ENCODE measurements at places on chromosomes 2 and 18. TPM values are rescaled to one million over a fixed set of nuclear protein-coding genes. Genes with fewer than 3 reads are reported as not detected.

DNA sequence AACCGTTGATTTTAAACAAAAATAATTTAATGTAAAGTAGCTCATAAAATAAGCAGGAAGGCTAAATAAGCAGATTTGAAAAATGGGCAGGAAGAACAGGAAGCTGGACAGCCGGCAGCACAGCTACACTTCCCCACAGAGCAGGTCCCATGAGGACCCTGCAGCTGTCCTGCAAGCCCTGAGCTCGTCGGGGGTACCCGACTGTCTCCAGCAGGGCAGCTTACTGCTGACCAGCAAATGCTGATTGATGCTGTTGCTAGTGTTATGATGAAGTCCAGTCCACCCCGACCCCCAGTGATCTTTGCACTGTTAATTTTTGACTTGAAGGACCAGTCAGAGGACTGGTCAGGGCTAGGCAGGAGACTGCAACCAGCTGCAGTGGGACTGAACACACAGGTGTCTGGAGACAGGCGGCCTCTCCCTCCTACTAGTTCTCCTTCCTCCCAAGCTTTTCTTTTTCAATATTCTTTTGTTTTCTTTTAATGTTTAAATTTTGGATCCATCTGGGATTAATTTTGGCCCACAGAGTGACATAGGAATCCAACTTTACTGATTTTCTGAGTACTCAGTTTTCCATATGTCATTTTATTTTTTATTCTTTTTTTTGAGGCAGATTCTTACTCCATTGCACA lies 27.7 kb downstream of the POLE4 start:
- no peak for DNase-seq

- DNase-seq = no peak
Observed at GRCh38 chr2:172426635-172427255, 641 bp upstream of the ITGA6 start.

- peak; percentile 42 for DNase-seq
Observed at GRCh38 chr2:174334781-174335251, at the start of gene SP9. TSS of gene SP9 (plus strand) at chr2:174334954. CDS start at chr2:174335093, 139 bp downstream.

GRCh38 chr2:204040016-204040415 lies 103.5 kb downstream of the ICOS start:
- no peak for DNase-seq

DNA sequence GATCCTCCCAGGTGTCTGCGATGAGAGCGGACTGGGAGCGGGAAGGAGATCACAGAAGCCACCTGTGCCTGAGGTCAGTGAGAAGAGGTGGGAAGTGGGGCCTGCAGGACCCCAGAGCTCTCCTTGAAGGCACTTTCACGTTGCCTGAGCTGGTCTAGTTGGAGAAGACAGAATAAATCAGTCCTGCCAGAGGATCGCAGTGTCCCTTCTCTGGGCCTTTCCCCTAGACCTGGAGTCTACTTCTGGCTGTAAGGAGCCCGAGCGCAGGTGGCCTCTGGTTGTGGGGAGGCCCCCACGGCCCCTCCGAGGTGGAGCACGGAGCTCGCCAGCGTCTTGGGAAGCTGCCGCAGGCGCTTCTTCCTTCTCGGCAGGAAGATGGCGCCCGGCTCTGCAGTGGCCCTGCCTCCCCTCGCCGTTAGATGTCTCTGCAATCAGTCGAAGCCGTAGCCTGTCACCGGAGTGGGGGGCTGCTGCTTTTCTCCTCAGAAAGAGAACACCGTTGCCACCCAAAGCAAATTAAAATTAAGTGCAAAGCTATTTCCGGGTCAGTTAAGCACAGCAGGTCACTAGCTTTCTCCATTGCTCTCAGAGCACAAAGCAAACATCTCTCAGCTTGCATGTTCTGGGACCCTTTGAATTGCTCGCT lies 212.0 kb upstream of the MYT1L start:
- no peak for DNase-seq

GRCh38 chr2:187500585-187501359 lies 52.7 kb upstream of the CALCRL start:
- DNase-seq = no peak

GRCh38 chr2:166766220-166766619 lies 122.1 kb upstream of the XIRP2 start:
- DNase-seq = no peak

GRCh38 chr2:86239326-86239725 lies 40.1 kb downstream of the MRPL35 start:
- DNase-seq = no peak

DNA sequence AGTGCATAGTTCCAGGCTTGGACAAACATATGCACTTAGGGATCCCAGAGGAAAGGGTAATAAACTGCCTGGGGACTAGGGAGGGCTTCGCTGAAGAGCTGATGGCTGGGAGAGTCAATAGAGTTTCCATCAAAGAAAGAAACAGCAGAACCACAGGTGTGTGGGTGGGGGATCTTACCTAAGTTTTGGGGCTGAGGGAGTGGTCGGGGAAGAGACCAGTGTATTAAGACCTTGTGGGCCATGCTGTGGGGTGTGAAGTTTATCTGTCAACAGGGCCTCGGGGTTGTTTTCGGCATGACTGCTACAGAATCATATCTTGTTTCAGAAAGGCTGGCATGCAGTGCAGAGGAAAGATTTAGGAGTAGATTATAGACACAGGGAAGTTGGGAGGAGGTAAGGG lies 31.2 kb upstream of the GTF2A1L start:
- no peak for DNase-seq

DNA sequence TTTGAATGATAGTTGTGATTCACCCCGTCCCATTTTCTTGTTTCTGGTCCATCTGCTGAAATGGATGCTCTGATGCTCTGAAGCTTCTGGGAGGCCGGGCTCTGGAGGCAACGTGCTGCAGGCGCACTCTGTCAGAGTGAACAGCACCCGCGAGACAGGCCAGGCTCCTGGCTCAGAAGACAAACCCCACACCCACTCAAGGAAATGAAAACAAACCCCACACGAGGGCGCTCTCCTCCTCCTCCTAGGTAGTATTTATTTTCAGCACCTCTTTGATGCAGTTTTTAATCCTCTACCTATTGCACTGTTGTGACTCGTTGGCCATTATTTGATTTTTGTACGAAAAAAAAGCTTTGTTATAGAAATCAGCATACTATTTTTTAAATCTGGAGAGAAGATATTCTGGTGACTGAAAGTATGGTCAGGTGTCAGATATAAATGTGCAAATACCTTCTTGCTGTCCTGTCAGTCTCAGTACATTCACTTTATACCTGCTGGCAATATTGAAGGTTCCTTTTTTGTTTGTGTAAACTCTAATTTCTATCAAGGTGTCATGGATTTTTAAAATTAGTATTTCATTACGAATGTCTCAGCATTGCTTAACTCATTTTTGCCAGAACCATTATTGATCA lies 10.3 kb upstream of the CHST10 start:
- peak; percentile 77 for DNase-seq

GRCh38 chr2:232365621-232366321 lies 12.8 kb upstream of the ALPP start:
- peak; percentile 54 for DNase-seq

DNA sequence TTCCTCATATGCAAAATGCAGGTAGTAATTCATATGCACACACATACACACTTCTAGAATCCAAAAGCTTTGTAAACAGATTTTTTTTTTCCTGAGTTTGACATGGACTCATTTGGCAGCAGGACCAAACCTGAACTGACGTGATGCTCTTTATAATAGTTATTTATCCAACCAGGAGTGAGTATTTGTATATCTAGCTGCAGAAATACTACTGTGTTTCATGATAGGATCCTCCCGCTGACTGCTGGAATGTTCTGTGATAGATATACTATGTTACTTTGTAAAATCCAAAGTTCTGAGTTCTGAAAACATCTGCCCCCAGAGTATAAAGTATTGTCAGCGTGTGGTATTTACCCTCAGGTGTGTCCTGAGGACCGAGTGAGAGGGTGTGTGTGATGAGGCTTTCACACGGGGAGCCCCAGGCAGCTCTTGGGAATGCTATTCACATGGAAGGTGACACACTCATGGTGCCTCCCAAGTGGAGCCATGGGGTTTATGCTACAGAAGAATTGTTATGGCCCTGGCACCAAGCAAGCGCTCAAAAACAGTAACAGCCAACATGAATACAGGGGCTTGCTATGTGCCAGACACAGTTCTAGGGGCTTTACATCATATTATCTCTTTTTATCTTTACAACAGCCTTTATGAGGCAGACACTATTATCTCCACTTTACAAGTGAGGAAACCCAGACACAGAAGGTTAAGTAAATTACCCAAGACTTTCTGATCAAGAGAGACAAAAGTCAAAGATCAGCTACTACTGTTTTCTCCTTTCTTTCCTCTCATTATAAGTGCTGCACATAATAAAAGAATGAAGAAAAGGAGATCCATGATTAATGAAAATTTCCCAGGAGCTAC lies 16.7 kb upstream of the TXNDC2 start:
- no peak for DNase-seq

- no peak for DNase-seq
Observed at GRCh38 chr2:121187351-121187981, 97.5 kb downstream of the TFCP2L1 start.

GRCh38 chr2:8587251-8587791 lies 94.5 kb upstream of the ID2 start:
- no peak for DNase-seq

- peak; percentile 35 for DNase-seq
Observed at GRCh38 chr2:1728821-1729220, 15.5 kb downstream of the PXDN start.

GRCh38 chr18:49021433-49022129 lies 70.8 kb upstream of the SMAD7 start:
- DNase-seq = peak; percentile 80

DNA sequence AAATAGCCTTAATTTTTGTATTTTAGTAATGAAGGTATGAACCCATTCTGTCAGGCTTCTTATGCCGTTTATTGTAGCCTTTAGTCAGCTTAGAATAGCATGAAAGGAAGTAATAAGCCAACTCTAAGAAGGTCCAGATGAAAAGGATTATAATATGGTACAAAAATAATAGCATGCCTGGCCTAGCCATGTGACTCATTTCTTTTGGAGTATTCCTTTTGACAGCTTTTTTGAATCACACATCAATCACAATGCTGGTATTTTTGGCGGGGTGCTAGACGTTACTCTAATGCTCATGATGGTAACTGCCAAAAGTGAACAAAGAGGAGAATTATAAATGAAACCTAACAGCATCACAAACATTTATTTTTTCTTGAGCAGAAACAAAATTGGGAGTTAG lies 19.9 kb downstream of the FMNL2 start:
- DNase-seq = no peak

GRCh38 chr2:196131949-196132925 lies 39.1 kb downstream of the STK17B start:
- DNase-seq = peak; percentile 72

GRCh38 chr2:26000561-26001082 lies 18.3 kb upstream of the KIF3C start:
- no peak for DNase-seq

DNA sequence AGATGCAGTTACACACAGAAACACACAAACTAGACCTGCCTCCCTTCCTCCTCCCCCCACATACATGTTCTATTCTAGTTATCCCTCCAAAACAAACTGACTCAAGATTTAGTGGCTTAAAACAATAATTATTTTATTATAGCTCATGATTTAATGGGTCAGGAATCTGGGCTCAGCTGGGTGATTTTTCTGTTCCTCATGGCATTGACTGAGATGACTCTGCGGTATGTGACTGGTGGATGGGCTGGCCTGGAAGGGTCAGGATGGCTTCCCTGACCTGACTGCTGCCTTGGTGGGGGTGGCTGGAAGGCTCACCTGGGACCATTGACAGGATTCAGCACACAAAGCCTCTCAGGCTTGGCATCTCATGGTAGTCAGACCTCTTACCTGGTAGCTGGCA lies 33.7 kb upstream of the NTSR2 start:
- DNase-seq = no peak

DNA sequence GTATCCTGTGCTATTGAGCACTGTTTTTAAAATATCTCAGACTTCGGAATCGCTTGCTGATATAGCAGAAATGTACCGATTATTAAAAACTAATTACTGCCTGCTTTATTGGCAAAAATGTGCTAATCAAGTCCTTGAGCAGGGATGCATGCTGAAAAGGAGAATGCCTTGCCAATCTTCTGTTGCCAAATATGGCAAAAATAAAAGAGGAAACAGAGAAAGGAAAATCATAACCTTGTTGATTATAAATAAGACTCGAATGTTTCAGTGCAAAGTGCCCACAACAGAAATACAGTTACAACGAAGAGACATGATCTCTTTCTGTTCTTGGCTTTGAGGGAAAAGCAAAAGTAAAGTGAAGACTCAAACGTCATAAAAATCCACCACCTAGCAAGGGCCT lies 248.5 kb downstream of the TMEM182 start:
- no peak for DNase-seq

DNA sequence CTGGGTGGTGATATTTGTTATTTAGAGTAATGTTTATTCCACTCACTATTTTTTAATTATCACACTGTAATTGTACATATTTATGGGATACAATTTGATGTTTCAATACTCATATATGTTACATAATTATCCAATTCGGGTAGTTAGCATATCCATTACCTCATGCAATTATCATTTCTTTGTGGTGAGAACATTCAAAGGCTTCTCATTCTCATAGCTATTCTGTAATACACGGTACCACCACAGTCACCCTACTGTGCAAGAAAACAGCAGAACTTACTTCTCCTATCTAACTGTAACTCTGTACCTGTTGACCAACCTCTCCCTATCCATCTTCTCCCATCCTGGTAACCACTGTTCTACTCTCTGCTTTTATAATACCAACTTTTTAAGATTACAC lies 4.6 kb downstream of the TBC1D8 start:
- no peak for DNase-seq

GRCh38 chr2:197810491-197810890 lies 6.1 kb downstream of the PLCL1 start:
- DNase-seq = no peak

GRCh38 chr2:42480402-42480801 lies 13.4 kb downstream of the KCNG3 start:
- DNase-seq = no peak

- no peak for DNase-seq
Observed at GRCh38 chr2:122412360-122412759, 656.9 kb downstream of the TSN start.

MAP3K19 gene
- not detected for total RNA-seq

GCG gene
- not detected for total RNA-seq

FRZB gene
- not detected for total RNA-seq

MAL gene
- 54.6 TPM for total RNA-seq

MARCO gene
- not detected for total RNA-seq

POTEI gene
- not detected for total RNA-seq

MC4R gene
- not detected for total RNA-seq

TFPI gene
- total RNA-seq = not detected

SAG gene
- 0.23 TPM for total RNA-seq

MYO5B gene
- total RNA-seq = not detected

SIX3 gene
- not detected for total RNA-seq

LYG1 gene
- total RNA-seq = 1.8 TPM

DPYSL5 gene
- not detected for total RNA-seq

CDKL4 gene
- 0.32 TPM for total RNA-seq

RAX gene
- not detected for total RNA-seq

TWIST2 gene
- not detected for total RNA-seq

SPRED2 gene
- 3.2 TPM for total RNA-seq

NR4A2 gene
- 14.8 TPM for total RNA-seq
